ENCODE measurements at places on chromosomes 1 and 21.
A peak's percentile ranks its signal among the peaks of the same experiment; 100 is the strongest.

DNA sequence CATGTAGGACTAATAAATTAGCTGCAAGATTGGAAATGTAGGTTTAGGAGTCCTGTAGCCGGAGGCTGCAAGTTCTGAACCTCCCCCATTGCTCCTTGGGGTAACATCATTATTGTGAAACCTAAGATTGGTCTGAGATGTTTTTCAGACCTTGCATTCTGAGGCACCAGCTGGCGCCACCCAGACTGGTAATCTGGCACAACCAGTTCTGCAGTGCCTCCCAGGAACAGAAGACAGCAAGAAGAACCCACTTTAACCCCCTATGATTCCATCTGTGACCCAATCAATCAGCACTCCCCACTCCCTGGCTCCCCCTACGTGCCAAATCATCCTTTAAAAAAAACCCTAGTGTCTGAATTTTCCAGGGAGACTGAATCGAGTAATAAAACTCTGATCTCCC is 11.6 kb upstream of the DNAJC6 start:
- no peak for DNase-seq

GRCh38 chr1:246161626-246162025 is 345.5 kb downstream of the SMYD3 start:
- DNase-seq: no peak

DNA sequence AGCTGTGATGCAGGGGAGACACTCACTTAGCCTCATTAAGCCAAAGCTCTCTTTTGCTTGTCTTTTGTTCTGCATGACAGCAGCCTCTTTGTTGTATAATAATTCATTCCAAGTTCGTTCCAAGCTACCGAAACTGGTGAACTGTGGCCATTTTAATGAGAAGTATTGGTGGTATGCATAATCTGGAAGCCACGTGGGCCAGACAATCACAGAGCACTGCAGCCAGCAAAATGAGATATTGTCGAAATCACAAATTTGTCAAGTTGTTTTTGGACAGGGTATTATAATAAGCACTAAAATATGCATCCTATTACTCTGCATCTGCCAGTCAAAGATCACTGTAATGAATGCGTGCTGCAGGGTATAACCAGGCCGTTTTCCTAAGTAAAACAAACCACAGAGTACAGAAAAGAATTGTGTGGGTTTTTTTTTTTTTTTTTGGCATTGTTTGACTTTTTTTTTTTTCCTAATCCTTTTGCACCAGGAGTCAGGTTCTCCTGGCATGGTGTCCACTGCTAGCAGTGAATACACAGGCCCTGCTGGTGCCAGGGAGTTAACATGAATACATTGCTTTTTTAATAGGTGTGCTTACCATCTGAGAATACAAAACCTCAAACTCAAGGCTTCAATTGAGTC is 423.9 kb downstream of the PTBP2 start:
- no peak for DNase-seq

GRCh38 chr21:25313829-25314228 is 293.5 kb downstream of the MRPL39 start:
- peak; percentile 56 for DNase-seq

- DNase-seq: no peak
Measured at GRCh38 chr1:110787328-110788071, 85.4 kb upstream of the CD53 start.

GRCh38 chr1:8443558-8444194 is 125.8 kb downstream of the SLC45A1 start:
- no peak for DNase-seq

DNA sequence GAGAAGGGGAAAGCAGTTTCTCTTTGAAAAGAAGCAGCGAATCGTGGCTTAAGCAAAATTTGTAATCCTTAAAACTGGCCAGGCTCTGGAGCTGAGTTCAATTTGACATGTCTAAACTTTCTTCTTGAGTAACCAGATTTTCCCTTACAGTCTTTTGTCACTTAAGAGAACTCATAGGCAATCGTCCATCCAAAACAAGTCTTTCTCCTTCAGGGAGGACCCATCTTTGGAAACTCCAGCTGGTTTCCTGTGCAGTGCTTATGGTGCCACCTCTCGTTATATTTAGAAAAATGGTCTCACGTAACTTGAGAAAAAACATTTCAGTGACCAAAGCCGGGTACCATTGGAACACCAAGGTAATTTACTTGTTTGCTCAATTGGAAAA is 1.8 kb upstream of the PTTG1IP start:
- DNase-seq: no peak

DNA sequence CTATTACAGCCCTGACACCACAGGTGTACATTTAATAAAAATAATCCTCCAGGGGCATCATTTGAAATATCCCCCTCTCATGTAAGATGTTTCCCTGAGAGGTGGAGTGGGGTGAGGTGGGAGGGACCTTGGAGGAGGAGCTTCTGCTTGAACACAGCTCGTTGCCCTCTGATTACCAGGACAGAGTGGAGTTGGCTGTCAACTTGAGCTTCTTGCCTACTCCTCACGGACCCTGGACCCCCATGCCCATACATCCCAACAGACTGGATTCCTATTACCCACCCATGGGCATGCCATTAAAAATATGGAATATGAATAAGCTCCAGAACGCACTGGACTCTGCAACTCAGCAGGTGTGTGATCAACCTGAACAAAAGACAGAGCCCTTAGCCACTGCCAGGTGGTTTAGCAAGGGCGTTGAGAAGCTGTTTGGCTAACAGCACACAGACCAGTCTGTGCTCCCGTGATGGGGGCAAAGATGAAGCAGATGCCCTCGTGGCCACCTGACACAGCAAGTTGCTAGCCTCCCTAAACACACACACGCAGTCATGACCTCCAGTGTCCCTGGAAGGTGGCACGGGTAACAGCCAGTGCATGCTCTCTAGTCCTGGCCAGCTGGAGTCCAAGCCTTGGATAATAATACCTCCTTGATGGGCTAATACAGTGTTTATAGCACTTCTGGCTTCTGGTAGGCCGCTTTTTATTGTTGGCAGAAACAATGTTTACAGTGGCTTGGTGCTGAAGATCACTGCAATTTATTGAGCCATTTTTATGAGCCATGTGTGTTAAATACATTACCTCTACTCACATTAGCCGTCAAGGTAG is 155.0 kb downstream of the TOMM20 start:
- peak; percentile 85 for DNase-seq

DNA sequence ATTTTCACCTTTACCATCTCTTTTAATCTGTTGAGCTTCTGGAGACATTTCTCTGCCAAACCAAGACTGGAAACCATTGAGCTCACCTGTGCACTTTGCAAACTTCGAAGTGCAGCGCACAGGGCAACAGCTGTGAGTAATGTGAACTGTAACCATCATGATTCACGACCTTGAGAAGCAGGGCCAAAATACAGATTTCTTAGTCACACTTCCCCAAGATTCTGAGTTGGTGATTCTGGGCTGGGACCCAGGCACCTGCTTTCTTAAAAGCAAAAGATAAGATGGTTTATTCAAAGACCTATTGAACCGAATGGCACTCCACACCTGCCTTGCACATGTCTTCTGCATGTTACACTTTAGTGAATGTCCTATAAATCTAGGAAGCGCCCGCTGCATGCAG is 10.2 kb downstream of the AGTRAP start:
- DNase-seq: no peak

DNA sequence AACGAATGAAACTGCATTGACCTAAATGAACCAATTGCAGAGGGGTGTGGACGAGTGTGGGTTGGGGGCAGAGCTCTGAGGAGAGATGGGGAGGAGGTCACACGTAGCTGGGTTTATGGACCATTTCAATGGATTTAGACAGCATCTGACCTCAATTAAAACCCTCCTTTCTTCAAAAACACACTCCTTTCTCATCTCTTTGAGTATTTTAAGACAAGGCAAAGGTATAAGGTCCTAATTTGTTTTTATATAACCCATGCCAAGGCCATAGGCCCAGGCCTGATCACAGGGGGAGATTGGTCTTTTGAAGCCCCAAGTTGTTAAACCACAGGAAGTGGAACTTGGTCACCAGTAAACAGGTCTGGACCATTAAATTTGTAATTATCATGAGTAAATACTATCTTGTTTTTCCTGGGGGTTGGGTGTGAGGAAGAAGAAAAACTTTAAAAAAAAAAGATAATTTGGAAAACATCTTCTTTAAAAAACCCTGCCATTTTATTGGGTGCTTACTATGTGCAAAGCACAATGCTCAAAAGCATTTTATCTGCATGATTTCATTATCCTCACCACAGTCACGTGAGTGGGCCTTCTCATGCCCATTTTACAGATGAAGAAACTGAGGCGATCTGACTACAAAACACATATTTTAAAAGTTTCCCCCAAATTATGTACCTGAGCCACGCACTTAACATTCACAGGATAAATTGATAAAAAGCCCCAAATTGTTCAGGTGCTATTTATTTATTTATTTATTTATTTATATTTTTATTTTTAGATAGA is 8.9 kb upstream of the INAVA start:
- no peak for DNase-seq

GRCh38 chr21:17729455-17729854 is 89.7 kb downstream of the C21orf91 start:
- no peak for DNase-seq

DNA sequence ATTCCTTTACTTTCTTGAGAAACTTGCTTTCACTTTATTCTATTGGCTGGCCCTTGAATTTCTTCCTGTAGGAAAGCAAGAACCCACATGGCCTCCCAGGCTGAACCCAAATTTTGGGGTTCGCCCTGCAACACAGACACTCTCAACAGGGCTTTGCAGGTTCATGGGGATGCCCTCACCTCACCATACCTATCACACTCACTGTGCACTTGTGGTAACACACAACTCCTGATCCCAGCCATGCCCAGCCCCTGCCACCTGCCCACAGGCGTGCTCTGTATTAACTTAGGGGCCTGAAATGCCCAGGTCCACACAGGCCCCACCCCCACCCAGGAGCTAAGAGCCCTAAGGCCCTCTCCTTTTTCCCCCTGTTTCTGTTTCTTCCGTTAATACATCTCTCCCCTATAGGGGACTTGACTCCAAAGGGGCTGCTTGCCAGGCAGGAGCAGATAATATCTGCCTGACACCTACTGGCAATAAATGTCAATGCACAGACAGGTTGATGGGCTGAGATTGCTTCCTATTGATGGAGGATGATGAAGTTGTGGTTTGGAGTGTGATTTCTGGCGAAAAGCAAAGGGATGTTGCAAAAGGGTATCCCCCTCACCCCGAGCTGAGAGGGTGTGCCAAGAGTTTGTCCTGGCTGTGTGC is 171.5 kb downstream of the AJAP1 start:
- DNase-seq: peak; percentile 12

- no peak for DNase-seq
Measured at GRCh38 chr1:176857632-176858031, 306.9 kb downstream of the ASTN1 start.

All from NCI-H748 treated with DMSO at 0.1 percent for 48 hours (cell line).